ENCODE measurements at places on chromosomes 16 and 17.

DNA sequence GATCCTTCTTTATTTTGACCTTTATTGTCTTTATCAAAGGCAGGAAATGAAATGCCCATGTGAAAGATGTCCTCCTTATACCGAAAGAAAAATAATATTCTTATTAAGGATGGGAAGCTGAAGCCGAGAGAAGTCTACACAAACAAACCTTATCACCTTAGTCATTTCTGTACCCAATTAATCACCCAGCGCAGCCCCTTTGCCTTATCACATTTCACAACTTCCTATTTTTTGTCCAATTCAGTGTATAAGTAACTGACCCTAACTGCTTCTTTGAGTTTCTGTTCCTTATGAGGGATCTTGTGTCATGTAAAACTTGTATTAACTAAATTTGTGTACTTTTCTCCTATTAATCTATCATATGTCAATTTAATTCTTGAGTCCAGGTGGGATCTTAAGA is 16.4 kb upstream of the CCL23 start:
- DNase-seq: peak; percentile 47

GRCh38 chr16:31507617-31507928 is 618 bp downstream of the RUSF1 start:
- DNase-seq: no peak

DNA sequence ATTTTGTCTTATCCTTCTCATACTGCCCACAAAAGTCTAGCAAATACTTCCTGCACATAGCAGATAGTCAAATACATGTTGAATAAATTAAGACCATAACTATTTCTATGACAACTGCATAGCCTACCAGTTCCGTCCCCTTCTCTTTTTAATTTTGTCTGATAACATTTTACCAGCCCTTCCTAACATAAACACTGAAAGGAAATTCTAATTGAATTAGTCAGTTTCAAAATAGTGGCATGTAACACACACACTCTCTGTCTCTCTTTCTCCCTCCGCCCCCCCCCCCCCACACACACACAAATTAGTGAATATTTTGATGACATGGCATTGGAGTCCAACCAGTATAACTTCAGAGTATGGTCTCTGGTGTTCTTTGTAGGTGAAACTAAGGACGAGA is 41.8 kb downstream of the TNRC6C start:
- no peak for DNase-seq

DNA sequence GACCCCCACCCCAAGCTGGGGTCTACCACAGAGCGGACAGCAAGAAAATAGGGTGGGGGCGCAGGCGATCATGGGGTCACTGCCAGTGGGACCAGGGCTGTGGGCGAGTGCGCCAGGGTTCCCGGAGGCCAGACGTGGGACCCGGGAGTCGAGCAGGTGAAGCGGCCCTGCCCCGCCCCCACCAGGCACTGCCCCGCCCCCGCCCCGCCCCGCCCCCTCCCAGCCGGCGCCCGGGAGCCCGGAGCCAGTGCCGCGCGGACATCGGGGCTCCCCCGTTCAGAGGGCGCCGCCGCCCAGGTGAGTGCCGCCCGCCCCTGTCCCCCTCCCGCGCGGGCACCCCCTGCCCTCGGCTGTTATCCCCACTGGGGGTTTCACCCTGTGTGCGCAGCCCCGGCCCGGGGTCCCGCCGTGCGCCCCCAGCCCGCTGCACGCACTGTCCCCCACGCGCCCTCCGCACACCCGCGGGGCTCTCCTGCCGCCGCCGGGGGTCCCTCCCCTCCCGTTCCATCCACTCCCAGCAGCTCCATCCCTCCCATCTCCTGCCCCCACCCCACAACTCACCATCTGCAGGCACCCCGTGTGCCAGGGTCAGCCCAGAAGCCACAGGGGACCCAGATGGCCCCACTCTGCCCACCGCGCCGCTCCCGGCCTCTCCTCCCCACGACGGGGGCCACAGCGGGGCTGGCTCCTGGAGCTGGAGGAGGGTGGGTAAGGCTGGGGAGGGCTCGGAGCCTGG is at the start of gene SSTR5:
SSTR5 (plus strand) TSS at position 222 of the 736 bp plus-strand sequence. CDS start 6,122 bp downstream, outside the sequence.
- DNase-seq: no peak

GRCh38 chr16:56372013-56372634 is 53.2 kb downstream of the AMFR start:
- no peak for DNase-seq

DNA sequence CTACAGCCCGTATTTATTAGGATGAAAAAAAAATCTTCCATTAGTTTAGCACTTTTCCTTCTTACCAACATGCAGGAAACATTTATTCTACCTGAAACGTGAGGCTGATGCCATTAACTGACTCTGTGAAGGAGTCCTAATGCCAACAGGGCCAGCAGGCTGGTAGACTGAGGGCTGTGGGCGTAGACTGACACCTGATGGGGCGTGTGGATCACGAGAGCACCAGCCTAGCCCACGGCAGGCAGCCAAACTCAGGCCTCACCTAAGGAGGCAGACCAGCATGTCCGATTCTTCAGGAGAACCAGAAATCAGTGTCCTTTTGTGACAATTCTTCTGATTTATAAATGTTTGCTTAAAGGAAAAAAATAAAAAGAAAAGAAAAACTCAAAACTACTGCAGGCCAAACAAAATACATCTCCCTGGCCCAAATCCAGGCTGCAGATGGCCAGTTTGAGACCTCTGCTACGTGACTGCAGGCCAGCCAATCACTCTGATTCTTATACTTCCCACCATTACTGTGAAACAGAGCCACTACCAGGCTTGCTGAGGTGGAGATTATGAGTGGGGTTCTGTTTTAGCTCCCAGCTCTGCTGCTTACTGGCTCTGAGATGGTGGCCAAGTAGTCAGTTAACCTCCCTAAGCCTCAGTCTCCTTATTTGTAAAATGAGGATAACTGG is 66.5 kb downstream of the GNAO1 start:
- DNase-seq: no peak

DNA sequence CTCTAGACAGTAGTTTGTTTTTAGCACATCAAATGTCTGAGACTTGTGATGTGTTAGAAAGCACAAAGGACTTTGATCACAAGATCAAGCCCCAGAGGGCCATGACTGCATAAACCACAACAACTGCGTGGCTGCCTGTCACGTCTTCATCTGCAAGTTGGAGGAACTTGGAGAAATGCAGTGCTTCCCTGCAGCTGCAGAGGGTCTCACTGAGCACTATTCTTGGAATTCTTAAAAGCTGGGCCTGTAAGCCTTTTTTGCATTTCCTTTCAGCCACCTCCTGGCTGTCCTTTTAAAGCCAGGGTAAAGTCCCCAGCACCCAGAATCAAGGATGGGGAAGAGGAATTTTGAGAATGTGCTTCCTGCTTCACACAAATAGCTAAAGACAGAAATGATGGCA is 431.3 kb downstream of the MAF start:
- DNase-seq: no peak

DNA sequence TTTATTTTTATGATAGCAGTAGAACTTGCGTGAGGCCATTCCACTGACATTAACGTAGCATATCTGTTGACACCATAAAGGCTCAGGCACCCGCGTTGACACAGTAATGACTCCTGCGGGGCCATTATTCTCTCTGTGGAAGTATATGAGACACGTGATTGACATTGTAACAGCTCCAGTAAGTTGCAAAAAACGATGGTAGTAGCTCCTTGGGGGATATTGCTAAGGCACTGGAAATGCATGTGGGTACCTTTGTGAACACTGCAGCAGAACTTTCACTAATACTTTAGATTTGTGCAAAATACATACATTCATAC is 918.8 kb upstream of the CDH8 start:
- DNase-seq: no peak

DNA sequence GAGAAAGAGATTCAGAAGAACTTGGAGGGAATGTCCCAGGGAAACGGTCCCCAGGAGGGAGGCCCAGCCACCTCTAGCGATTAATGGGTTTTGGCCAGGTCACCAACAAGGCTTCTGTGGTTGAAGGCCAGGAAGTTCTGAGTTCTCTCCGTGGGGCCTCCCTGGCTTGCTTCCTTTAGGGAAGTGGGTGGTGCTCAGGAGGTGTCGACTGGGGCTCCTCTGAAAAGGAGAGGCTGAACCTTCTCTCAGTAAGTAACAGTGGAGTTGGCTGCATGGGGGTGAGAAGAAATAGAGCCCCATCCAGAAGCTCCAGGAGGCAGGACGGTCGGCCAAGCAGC is 77.1 kb upstream of the GSE1 start:
- DNase-seq: no peak

DNA sequence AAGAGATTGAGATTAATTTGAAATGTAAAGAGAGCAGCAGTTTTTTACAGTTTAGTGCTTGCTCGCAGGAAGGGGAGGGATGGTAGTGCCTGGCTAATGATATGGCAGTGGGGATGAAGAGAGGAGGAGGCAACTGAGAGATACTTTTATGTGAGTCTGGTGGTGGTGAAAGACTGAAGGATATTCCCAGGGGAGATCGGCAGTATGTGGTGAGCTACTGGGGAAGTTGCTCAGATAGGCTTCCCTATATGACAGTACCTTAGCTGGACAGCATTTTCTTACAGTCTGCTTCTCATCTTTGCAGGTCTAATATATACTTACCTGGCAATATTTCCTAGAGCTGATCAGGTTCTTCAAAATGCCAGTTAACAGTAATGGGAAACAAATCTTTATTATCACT is 8.6 kb downstream of the CEP95 start:
- no peak for DNase-seq

DNA sequence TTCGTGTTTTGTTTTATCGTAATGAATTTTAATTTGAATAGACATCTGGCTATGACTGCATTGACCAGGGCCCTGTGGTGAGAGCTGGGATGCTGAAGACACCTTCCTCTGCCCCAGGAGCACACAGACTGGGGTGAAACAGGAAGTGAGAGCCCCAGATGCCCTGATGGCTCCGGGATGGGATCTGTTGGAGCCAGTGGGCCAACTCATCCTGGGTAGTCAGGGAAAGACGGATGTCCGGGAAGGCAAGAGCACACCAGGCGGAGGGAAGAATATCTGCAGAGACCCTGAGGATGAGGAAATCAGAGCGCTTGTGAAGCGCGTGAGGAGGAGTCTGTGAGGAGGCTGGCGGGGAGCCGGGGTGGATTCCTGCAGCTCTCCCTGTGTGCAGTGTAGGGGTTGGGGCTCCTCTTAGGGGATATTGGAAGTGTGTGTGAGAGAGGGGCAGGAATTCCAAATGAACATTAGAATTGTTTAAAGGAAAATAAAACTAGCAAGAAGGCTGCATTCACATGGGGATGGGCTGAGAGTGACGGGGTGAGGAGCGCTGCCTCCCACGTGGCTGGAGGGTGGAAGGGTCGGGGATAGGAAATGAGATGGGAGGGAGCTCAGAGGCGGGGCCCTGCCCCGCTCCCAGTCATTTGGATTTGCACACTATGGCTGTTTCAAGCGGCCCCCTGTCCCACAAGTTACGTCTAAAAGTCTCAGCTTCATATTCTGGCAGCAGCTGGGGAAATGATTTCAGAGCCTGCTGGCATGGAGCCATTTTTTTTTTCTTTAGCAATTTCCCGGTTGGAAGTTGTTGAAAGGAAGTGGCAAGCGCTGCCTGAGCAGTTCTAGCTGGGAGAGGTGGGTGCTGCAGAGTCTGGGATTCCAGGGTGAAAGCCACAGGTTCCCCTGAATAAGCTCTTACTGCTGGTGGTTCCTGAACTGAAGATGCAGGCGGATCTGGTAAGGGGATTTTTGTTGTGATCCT is 71.2 kb upstream of the LGALS9 start:
- DNase-seq: no peak

DNA sequence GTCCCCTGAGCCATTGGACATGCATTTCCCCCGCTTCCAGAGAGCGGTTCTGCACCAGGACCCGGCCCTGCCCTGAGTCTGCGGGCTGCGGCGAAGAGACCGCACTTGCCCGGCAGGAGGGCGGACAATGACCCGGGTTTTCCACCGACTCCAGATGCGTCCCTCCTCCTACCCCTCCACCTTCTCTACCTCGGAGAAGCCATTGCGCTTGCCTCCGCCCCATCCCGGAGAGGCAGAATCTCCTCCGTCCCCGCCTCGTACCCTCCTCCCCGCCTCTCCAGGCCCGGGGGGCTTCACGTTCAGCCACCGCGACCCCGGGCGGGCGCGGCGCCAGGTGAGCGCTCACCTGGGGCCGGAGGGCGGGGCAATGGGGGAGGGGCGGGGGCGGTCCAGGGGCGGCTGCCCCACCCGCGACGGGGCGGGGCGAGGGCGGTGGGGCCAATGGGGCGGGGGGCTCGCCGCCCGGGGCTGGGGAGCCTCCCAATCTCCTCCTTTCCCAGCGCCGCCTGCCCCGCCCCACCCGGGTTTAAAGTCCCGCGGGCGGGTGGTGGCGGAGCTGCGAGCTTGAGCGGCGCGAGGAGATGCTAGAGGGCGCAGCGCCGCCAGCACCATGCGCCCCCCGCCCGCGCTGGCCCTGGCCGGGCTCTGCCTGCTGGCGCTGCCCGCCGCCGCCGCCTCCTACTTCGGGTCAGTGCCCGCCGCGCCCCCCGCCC is at the start of gene WNT9B:
WNT9B (plus strand) TSS at position 555 of the 713 bp plus-strand sequence; CDS start at position 611, 56 bp downstream.
- no peak for DNase-seq

All from GM06990 (cell line).